ENCODE measurements at places on chromosomes 6 and 20. TPM values are rescaled to one million over a fixed set of nuclear protein-coding genes. Genes with fewer than 3 reads are reported as not detected.

MCCD1 gene
- total RNA-seq = not detected

RNF5 gene
- total RNA-seq = 49.4 TPM

TRIM31 gene
- 1.8 TPM for total RNA-seq

TAP1 gene
- 16.7 TPM for total RNA-seq

DNA sequence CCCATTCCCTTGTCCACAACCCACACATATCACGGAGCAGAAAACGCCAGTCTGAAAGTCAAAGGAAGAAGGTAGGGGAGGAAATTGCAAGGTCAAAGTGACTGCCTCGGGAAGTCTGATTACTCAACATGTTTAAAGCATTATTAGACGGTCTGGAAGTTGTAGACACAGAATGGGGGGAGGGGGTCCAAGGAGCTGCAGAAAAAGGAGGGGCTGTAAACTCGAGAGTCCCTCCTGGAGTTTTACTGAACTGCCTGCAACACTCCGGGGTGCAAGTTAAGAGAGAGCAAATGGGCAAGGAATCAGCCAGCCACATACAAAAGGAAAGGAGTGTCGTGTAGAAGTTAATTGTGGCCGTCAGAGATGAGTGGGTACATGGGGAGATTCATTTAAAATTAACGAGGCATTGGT, 417.7 kb upstream of the JARID2 start:
- no peak for DNase-seq
- peaks cover 51% of the 10 kb centered on the region for H3K4me1 ChIP-seq
- peaks cover 11% of the 10 kb centered on the region for H3K27me3 ChIP-seq
- no peaks in the 10 kb centered on the region for H3K36me3 ChIP-seq

DNA sequence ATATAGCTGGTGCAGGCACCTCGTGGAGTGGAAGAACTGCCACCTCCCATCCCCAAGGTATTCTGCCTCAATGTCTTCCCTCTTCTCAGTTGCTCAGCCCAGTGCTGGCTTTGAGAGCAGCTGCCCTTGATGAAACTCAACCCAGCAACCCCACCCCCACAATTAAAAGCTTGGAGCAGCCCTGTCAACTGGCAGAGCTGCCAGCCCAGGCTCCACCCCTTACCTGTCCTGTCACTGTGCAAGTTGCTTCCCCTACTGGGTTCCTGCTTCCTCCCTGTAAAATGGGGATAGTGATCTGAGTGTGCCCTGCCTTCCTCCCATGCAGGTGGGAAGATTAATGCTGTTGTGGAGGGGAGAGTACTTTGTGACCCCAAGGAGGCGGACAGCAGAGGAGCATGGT, 4.5 kb downstream of the TMEM63B start:
- peak overlapping the region; percentile 10 for H3K4me3 ChIP-seq
- peaks cover 45% of the 10 kb centered on the region for H3K4me1 ChIP-seq
- no peaks in the 10 kb centered on the region for H3K36me3 ChIP-seq
- no peaks in the 10 kb centered on the region for H3K27me3 ChIP-seq

DNA sequence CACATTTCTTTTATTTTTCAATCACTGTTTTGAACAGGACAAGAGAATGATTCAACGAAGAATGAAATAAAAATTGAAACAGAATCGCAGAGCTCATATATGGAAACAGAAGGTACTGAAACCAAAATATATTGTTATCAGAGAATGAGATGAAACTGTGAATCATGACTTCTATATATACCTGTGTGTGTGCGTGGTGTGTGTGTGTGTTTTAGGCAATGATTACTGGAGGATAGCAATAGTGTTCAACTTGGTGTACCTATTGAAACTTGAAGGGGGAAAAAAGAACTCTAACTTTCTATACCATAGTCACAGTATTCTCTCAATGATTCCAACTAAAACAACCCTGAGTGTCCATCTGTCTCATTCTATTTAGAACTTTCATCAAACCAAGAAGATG, 586.6 kb downstream of the KIF16B start:
- H3K27me3 ChIP-seq = no peaks in the 10 kb centered on the region
- DNase-seq = no peak
- no peaks in the 10 kb centered on the region for H3K4me1 ChIP-seq
- no peak overlapping the region for H3K27ac ChIP-seq
- no peak overlapping the region for H3K4me3 ChIP-seq
- H3K36me3 ChIP-seq = no peaks in the 10 kb centered on the region

- peaks cover 34% of the 10 kb centered on the region for H3K27me3 ChIP-seq
- no peaks in the 10 kb centered on the region for H3K36me3 ChIP-seq
- DNase-seq = peak; percentile 62
These were observed 51.8 kb upstream of the GPR31 start for GRCh38 chr6:167209577-167209975.

GRCh38 chr20:4567170-4567569, 154.5 kb upstream of the PRND start:
- no peak overlapping the region for H3K4me3 ChIP-seq
- H3K27me3 ChIP-seq = peaks cover 33% of the 10 kb centered on the region
- no peak overlapping the region for H3K27ac ChIP-seq
- no peaks in the 10 kb centered on the region for H3K4me1 ChIP-seq
- H3K36me3 ChIP-seq = no peaks in the 10 kb centered on the region

DNA sequence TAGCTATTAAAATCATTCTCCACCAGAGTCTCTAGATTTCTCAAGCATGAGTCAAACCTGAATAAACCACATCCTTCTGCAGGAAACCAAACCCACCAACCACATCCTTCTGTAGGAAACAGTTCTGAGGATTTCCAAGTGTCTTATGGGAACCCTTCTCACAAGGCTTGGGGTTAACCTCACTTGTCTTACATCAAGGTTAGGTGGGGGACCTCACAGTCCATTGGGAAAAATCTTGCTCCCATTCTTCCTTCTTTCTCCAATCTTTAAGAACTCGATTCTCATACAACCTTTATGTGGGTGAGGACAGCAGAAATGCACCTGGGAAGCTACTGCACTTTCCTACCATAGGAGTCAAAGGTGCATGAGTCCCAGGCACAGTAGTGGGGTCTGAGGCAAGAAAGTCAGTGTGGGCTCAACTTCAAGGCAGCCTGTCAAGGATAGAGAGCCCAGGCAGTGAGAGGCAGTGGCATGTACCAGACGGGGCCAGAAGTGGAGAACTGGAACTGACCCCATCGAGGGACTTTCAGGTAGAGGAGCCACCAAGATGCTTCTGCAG, 114.5 kb downstream of the SLC22A3 start:
- no peaks in the 10 kb centered on the region for H3K36me3 ChIP-seq
- DNase-seq = no peak
- H3K27me3 ChIP-seq = peaks cover 4% of the 10 kb centered on the region
- no peak overlapping the region for H3K27ac ChIP-seq

DNA sequence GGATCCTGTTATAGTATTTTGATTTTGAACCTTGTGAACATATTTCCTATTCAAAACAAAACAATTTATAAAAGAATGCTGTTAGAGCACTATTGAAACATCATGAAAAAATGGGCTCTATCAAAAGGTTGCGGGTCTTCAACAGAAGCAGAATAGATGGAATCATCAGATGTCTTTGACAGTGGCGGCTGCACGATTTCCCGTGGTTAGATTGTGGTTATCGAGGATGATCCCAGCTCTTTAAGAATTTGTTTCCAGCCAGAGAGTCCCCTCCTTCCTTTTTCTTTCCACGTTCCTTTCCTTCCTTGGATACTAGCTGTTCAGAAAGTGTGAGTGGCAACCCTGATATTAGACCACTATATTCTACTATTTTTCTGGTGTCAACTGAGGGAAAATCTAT, 163.4 kb downstream of the FARS2 start:
- H3K36me3 ChIP-seq = peaks cover 4% of the 10 kb centered on the region
- H3K27me3 ChIP-seq = no peaks in the 10 kb centered on the region
- DNase-seq = no peak
- H3K27ac ChIP-seq = no peak overlapping the region

DNA sequence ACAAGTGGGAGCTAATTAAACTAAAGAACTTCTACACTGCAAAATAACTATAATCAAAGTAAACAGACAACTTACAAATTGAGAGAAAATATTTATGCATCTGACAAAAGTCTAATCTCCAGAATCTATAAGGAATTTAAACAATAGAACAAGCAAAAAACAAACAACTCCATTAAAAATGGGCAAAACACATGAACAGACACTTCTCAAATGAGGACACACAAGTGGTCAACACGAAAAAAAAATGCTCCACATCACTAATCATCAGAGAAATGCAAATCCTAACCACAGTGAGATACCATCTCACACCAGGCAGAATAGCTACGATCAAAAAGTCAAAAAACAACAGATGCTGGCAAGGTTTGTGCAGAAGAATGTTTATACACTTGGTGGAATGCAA, 36.2 kb downstream of the STMND1 start:
- no peak overlapping the region for H3K27ac ChIP-seq
- no peaks in the 10 kb centered on the region for H3K36me3 ChIP-seq
- no peak for DNase-seq
- H3K4me3 ChIP-seq = no peak overlapping the region
- no peaks in the 10 kb centered on the region for H3K4me1 ChIP-seq
- peaks cover 4% of the 10 kb centered on the region for H3K27me3 ChIP-seq

DNA sequence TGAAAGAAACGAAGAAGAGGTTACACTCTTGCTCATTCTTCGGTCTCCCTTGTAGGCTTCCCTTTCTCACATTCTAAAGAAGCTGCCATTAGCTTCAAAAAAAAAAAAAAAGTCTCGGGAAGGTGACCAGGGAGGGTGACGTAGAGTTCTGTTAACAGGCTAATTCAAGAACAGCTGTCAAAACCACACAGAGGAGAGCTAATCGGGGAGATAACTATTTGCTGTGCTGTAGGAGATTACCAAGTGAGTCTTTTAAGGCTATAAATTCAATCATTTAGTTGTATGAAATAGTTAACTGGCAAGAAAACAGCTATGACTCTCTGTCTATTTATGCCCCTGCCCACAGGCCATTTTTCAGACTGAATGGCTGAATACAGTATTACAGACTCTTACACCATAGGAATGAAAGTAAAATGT, 256.8 kb downstream of the SYNE1 start:
- peak overlapping the region; percentile 90 for H3K4me3 ChIP-seq
- H3K4me1 ChIP-seq = peaks cover 25% of the 10 kb centered on the region
- DNase-seq = no peak

All from type B pancreatic cell (in vitro differentiated cells).